ENCODE measurements at places on chromosomes 1 and 21. TPM values are rescaled to one million over a fixed set of nuclear protein-coding genes. Genes with fewer than 3 reads are reported as not detected.

CDCP2 gene
- polyA plus RNA-seq, result not detected

ACTL8 gene
- polyA plus RNA-seq, result not detected

GRIK1 gene
- polyA plus RNA-seq, result 8.7 TPM

GOLPH3L gene
- polyA plus RNA-seq, result 4.4 TPM

TRPM2 gene
- 0.14 TPM for polyA plus RNA-seq

BMP8B gene
- polyA plus RNA-seq, result 0.04 TPM

UBL4B gene
- not detected for polyA plus RNA-seq

GNG12 gene
- polyA plus RNA-seq, result 0.35 TPM

LHX4 gene
- not detected for polyA plus RNA-seq

PDE4B gene
- polyA plus RNA-seq, result 139 TPM

FMO5 gene
- polyA plus RNA-seq, result not detected

SMIM1 gene
- not detected for polyA plus RNA-seq

NPL gene
- polyA plus RNA-seq, result 1.6 TPM

CSMD2 gene
- polyA plus RNA-seq, result 9.6 TPM

OR13G1 gene
- polyA plus RNA-seq, result not detected

UBE4B gene
- 30.8 TPM for polyA plus RNA-seq

TCP10L gene
- 2.1 TPM for polyA plus RNA-seq

LUZP1 gene
- polyA plus RNA-seq, result 3.4 TPM

KLHL17 gene
- 52.3 TPM for polyA plus RNA-seq

NTRK1 gene
- 4.9 TPM for polyA plus RNA-seq

CD1E gene
- polyA plus RNA-seq, result not detected

FCMR gene
- polyA plus RNA-seq, result not detected

CHIA gene
- not detected for polyA plus RNA-seq

KRTAP26-1 gene
- not detected for polyA plus RNA-seq

ATP13A2 gene
- polyA plus RNA-seq, result 72.3 TPM

LRRC38 gene
- not detected for polyA plus RNA-seq

FCRL2 gene
- polyA plus RNA-seq, result not detected

CYP2J2 gene
- polyA plus RNA-seq, result not detected

FALEC gene
- not detected for polyA plus RNA-seq

SDC3 gene
- polyA plus RNA-seq, result 79.5 TPM

PRKAA2 gene
- polyA plus RNA-seq, result 18.5 TPM

ABCD3 gene
- 33.6 TPM for polyA plus RNA-seq

DCDC2B gene
- polyA plus RNA-seq, result not detected

SIM2 gene
- polyA plus RNA-seq, result not detected

TSACC gene
- not detected for polyA plus RNA-seq

OR10Z1 gene
- not detected for polyA plus RNA-seq

MANEAL gene
- polyA plus RNA-seq, result 37.0 TPM

CFAP126 gene
- polyA plus RNA-seq, result not detected

PLA2G2F gene
- not detected for polyA plus RNA-seq

TRNP1 gene
- polyA plus RNA-seq, result 17.2 TPM

LCE1C gene
- not detected for polyA plus RNA-seq

OLFM3 gene
- polyA plus RNA-seq, result 8.9 TPM

C1QA gene
- polyA plus RNA-seq, result not detected

LYPLAL1 gene
- 20.6 TPM for polyA plus RNA-seq

Data from neural cell (in vitro differentiated cells).